ENCODE measurements at places on chromosomes 2 and 18. TPM values are rescaled to one million over a fixed set of nuclear protein-coding genes. Genes with fewer than 3 reads are reported as not detected.

The CHRND gene
- total RNA-seq, result not detected

The LIPG gene
- total RNA-seq, result not detected

The CIDEA gene
- total RNA-seq, result not detected

The DHX57 gene
- total RNA-seq, result 25.0 TPM

The CCL20 gene
- not detected for total RNA-seq

Data from B cell (primary cell).